Stimulated activated CD8-positive, alpha-beta memory T cell treated with anti-CD3 and anti-CD28 coated beads, Interleukin-7, amount 100 ng/mL, for 4 hours (primary cell): ENCODE measurements at places on chromosomes 16 and 17.

DNA sequence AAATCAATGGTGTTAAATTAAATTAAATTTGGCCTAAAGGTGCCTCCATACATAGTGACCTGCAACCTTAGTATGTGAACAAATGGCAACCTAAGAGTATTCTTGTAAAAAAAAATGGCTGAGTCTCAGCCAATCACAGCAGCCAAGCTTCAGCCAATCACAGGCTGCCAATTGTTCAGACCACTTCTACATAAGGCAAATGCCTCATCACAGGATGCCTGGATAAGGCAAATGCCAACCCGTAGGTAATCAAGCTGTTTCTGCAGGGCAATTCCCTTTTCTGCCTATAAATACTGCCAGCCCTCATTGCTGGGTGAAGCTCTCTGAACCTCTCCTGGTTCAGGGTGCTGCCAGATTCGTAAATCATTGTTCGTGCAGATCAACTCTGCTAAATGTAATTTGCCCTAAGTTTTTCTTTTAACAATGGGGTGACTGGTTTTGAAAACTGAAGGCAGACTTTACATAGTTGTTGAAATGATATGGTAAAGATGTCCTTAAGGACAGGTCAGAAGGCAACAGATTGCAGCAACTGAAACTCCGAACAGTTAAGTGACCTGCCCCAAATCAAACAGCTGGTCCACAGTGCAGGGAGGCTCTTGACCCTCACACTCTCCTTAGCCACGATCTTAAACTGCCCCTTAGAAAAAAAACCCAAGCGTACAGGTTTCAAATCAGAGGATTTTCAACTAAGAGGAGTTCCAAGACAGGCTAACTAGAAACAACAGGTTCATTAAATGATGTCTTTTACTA is 50.3 kb downstream of the N4BP1 start:
- DNase-seq: no peak

- DNase-seq: no peak
Observed at GRCh38 chr16:66905633-66906539, 12.8 kb downstream of the CDH16 start.

GRCh38 chr17:13508896-13509295 is 92.8 kb downstream of the HS3ST3A1 start:
- no peak for DNase-seq

- DNase-seq: no peak
Observed at GRCh38 chr16:73006026-73006425, 41.9 kb downstream of the ZFHX3 start.

DNA sequence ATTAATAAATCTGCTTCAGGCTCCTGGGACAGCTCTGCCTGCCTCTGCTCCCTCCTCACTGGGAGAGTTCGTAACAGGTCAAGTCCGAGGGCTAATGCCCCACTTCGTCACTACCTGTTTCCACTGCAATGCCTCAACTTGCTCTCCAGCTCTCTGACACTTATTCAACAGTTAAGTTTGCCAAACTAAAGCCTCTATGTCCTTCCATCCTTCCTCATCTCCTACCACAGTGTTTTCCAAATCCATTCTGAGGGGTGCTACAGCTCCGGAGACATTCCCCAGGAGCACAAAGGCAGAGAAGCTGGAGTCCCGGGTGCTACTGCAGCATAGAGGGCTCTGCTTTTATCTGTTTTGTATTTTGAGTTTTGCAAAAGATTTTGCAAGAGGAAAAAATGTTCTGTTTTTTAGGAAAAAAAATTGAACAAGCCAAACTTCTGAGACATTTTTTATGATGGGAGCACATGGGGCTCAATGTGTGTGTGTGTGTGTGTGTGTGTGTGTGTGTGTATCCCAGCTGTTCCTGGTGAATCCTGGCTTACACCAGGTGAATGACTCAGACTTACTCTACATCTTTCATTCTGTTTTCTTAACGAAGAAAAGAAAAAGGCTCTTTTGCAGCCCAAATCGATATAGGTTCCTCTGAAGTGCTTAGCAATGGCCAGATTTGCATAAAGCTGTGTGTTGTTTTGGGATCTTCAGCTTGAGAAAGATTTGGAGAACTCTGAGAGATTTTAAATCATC is 46.1 kb upstream of the MYOCD start:
- no peak for DNase-seq

DNA sequence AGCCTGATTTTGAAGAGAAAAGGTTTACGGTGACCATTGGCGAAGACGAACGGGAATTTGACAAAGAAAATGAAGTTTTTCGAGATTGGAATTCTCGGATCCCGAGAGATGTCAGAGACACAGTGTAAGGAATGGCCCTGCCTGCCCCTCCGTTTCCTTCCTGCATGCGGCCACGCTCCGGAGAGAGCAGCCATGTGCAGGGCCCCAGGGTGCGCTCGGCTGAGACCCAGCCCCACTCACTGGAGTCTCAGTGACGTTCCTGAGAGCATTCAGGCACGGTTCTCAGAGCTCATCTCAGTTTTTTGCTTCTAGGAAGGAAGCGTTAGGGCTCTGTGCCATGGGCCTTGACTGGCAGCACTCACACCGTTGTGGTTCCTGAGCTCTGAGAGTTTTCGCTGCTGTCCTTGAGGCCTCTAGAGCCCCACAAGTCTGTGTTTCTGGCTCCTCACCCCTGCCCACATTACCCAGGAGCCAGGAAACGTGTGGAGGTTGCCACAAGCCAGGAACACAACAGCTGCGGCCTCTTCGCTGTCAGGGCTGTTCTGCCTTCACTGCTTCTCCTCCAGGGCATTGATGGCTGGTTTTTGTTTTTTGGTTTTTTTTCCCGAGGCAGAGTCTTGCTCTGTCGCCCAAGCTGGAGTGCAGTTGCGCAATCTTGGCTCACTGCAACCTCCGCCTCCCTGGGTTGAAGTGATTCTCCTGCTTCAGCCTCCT is 29.8 kb downstream of the ZC3H18 start:
- no peak for DNase-seq

GRCh38 chr16:1909561-1910231 is 8.5 kb downstream of the HS3ST6 start:
- no peak for DNase-seq

DNA sequence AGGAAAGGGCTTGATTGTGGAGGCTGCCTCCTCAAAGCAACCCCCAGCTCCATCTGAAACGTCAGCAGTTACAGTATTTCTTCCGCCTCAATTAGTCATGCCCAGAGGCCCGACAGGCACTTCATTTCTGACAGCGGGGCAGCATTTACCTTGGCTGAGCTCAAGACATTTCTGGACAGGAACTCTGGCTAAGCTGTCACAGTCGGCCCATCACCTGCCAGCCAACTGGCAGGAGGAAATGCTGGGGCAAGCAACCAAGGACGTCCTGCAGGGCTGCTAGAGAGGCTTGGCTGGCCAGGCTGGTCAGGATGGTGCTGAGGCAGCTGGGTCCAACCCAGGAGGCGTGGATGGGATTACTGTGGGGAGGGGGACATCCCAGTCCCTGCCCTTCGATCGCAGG is 27.8 kb downstream of the PLXDC1 start:
- no peak for DNase-seq

GRCh38 chr17:2172077-2172851 is 117.4 kb downstream of the HIC1 start:
- no peak for DNase-seq

GRCh38 chr17:73770115-73770848 is 126.0 kb upstream of the SDK2 start:
- no peak for DNase-seq

DNA sequence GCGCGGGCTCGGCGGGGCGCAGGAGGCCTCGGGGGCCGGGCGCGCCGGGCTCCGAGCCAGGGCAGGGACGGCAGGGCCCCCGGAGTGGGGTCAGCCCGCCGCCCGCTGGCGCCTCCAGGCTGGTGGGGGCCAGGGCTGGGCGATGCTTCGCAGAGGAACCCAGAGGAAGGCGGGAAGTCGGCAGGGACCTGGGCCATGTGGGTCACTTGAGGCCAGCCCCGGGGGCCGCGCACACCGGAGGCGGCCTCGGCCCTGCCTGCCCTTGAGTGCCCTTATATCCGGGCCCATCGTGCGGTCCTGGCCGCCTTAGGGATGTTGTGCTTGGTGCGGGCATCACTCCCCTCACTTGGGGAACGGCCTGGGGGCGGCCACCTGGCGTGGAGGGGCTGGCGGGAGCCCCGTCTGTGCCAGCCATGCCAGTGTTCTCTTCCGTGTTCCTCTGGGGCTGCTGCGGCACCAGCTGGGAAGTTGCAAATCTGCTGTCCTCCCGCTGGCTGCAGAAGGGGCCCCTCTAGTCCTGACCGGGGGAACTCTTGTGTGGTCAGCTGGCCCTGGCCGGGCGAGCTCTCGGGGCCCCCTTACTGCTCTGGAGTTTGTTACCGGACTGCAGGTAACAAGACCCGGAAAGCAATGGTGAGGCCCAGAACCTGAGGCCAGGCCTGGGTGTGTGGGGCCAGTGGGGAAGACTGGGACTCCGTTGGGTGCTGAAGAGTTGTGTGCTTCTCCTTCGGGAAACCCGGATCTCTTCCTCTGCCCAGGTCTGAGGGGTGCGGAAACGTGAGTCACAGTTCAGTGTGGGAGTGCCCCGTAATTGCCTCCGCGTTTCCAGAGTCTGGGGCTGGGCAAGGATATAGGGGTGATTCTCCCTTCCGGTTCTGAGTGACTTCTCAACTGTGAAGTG is 849 bp downstream of the CAPN15 start:
- peak; percentile 22 for DNase-seq

DNA sequence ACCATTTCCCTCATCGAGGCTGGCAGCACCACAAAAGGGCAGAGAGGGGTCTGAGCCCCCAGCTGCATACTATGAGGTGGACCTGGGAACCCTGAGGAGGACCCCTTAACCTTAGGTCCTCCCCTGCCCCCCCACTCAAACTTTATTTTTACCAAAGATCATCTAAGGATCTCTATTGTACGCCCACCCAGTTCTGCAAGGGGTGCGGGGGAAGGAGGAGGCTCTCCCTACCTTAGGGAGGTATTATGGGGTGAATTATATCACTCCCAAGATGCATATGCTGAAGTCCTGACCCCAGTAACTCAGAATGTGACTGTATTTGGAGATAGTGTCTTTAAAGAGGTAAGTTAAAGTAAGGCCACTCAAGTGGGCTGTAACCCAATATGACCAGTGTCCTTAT is 26.8 kb upstream of the EMP2 start:
- no peak for DNase-seq

- DNase-seq: no peak
Observed at GRCh38 chr16:21321736-21322135, 43.6 kb upstream of the CRYM start.

DNA sequence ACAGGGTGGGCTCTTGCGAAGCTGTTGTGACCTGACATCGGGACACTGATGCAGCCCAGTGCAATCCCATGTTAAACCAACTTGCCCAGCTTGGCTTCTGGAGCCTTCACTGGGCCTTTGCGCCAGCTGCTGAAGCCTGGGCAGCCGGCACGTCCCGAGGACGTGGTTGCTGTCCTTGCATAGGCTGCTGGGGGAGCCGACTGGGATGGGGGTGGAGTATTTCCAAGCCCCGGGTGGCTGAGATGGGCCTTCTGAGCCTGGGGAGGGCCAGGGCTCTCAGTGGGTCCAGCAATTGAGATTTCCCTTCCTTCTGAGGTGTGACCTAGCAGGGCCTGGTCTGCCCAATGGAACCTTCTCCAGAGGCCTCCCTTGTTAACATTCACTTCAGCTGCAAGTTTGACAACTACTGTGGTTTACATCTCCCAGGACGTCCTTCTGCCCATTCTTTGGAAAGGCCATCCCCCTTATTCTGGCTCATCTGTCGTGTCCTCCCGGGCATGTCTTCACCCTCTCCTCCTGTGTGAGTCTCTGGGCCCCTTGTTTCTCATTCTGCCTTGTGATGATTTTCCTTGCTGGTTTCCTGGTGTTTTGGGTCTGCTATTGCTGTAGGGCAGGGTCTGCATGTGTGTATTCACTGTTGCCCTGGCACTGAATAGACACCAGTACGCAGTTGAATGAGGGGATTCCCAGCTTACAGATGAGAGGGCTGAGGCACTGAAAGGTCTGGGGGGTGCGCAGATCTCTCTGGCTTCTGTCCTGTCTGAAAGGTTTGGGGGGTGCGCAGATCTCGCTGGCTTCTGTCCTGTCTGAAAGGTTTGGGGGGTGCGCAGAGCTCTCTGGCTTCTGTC is 34.4 kb downstream of the HAPSTR1 start:
- DNase-seq: no peak

DNA sequence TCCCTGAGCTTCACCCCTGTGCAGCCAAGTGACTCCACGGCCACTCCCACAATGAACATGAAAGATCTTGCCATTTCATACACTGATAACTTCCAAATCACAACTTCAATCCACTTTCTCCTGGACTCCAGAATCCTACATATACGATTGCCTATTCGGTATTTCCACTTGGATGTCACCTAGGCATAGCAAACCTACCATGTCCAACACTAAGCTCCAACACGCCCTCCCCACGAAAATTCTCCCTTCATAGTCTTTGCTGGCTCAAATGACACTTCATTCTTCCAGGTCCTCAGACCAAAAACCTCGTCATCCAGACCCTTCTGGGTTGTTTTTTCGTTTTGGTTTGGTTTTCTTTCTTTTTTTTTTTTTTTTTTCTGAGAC is 1.9 kb downstream of the GLTPD2 start:
- no peak for DNase-seq
